ENCODE measurements at places on chromosomes 5 and 9.
A peak's percentile ranks its signal among the peaks of the same experiment; 100 is the strongest.

GRCh38 chr9:120187758-120188157, 392.2 kb downstream of the CDK5RAP2 start:
- DNase-seq, result no peak

DNA sequence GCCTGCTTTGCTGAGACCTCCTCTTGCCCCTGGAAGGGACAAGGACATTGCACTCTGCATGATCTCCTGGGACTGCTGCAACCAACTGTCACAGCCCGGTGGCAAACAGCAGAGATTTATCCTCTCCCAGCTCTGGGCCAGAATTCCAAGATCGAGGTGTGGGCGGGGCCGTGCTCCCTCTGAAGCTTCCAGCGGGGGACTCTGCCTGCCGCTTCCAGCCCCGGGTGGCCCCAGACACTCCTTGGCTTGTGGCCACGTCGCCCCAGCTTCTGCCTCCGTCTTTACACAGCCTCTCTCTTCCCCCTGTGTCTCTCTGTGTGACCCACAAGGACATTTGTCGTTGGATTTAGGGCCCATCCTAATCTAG, 67.1 kb downstream of the COL5A1 start:
- DNase-seq, result no peak

DNA sequence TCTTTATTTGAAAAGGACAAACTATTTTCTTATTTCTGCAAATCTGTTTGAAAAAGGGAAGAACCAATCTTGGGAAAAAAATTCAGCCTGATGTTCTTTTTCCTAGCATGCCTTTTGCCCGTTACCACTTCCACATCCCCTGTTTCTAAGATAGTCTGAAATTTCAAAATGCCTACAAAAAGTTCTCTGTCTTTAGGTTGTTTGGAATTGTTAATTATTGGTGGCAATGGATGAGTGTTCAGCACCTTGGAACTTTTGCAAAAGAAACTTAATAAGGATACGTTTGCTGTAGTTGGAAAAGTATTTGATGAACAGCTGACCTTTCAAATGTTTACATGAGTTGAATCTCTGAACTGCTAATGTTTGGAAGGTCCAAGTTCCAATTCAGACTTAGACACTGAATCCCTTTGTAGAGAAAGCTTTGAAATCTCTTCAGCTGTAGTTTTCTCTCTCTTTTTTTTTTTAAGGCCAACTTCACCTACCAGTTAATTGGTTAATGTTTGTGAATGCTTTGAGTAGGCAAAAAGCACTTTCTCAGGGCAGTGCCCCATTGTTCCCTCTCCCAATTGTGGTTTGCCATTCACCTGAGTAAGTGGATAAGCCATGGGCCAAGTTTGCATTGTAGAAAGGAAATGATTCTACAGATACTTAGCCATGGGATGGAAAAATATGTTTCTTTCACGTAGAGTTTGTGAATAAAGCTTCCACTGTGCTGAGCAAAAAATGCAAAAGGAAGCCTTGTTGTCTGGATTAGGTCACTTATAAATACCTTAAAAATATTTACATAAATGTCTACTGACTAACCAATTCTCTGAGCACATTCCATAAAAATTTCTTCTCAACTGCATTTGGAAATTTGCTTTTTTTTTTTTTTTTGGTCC, 156.4 kb upstream of the ELL2 start:
- no peak for DNase-seq

DNA sequence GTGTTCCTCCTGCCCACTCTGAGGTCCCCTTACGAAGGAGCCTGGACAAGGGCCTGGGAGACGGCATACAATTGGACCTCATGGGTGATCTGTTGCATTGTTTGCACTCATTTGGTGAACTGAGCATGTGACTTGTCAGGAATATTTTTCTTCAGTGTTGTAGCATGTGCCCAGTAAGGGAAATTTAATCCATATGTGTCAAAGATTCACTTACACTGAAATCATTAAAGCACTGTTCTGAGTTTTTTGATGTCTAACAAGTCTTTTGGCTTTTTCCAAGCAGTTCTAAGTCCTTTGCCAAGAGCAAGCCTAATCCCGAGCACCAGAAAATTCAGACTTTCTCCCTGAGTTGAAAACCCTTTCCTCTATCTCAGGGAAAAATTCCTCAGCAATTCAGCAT, 61.6 kb upstream of the RPS23 start:
- DNase-seq, result no peak

DNA sequence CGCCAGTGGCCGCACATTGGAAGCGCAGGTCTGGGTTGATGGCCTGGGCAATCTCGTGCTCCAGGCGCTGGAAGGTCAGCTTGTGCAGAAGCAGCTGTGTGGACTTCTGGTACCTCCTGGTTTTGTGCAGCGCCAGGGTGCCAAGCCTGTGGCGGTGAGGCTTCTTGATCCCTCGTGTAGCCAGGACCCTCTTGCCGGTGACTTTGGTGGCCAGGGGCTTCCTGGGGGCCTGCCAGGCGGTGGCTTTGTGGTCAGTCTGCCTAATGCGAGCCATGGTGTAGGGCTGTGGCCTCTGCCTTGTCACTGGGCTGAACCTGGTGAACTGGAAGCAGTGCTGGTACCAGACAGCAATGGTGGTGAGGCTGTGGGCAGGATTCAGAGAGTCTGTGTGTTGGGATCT, 6.2 kb upstream of the TAF11L13 start:
- no peak for DNase-seq

DNA sequence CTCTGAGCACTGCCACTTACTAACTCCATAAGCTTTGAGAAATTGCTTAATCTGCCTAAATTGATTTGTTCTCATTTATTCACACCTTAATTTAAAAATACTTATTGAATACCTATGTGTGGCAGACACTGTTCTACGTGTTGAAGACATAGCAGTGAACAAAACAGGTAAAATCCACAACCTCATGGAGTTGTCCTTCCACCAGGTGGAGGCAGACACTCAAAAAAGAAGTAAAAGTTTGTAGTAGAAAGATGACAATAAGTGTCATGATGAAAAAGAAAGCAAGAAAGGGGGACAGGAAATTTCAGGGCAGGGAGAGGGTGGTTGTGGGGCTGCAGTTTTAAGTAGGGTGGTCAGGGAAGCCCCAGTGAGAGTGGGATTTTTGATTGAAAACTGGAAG, 94.9 kb downstream of the SREK1 start:
- DNase-seq, result no peak

DNA sequence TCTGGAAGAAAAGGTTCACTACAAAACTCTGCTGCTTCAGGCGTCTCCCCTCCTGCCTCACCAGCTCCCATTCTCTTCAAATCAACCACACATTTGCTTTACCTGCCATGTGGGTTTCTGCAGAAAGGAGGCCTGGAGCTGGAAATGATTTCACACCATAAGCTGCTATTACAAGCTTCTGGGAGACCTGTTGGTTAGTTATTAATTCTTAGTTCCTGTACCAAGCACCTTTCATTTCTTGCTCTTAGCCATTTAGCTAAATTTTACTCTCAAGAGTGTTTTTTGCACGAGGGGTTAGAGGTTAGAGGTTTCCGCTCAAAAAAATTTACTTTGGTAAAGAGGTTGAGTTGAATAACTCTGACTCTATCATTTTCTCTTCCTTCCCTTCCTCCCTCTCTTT, 70.3 kb downstream of the MAP1B start:
- no peak for DNase-seq

DNA sequence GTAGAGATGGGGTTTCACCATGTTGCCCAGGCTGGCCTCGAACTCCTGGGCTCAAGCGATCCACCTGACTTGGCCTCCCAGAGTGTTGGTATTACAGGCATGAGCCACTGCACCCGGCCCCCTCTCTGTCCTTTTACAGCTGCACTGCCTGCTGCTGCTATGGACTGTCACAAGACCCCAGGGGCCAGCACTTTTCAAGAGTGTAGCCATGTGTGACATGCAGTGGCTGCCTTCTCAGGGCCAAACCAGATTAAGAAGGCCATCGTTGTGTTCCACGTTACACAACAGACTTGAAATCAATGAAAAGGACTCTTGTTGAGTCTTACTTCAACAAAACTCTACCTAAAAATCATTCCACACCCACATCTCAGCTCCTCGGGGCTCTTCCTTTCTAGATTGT, 78.9 kb upstream of the ICE1 start:
- DNase-seq, result no peak

DNA sequence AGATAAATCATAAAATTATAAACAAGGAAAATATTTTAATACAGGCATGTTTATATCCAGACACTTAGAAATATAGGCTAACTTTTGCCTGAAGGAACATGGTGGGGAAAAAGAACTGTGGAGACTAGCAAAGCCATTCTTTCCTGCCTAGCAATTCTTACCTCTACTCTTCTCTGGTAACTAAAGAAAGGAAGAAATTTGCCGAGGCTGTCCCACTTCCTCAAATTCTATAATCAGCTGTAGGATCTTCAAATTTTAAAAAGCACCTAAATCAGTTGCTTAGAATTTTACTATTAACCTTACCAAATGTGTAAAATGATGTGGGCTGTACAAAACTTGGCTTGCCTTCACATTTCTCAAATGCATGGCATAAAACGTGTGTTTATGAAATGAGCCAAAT, 249.1 kb upstream of the SMARCA2 start:
- DNase-seq, result no peak

DNA sequence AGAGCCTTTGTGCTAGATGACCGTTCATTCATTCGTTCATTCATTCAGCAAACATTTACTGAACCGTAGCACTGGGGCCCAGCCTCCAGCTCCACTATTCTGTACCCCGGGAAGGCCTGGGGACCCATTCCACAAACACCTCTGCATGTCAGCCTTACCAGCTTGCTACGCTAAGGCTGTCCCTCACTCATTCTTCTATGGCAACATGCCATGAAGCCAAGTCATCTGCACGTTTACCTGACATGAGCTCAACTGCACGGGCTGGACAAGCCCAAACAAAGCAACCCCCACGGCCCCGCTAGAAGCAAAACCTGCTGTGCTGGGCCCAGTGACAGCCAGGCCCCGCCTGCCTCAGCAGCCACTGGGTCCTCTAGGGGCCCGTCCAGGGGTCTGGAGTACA, 6.0 kb downstream of the CEL start:
- peak; percentile 23 for DNase-seq

DNA sequence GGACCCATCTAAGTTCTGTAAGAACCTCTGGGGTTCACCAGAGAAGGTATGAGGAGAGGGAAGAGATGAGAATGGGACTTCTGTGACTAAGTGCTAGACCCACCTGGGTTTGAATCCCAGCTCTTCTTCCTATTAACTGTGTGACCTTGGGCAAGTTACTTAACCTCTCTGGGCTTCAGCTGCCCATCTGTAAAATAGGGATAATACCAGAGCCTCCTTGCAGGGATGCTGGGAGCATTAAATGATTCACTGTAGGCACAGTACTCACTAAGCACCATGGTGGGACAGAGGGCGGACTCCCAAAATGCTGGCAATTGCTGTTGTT, 53.6 kb downstream of the WHRN start:
- no peak for DNase-seq

DNA sequence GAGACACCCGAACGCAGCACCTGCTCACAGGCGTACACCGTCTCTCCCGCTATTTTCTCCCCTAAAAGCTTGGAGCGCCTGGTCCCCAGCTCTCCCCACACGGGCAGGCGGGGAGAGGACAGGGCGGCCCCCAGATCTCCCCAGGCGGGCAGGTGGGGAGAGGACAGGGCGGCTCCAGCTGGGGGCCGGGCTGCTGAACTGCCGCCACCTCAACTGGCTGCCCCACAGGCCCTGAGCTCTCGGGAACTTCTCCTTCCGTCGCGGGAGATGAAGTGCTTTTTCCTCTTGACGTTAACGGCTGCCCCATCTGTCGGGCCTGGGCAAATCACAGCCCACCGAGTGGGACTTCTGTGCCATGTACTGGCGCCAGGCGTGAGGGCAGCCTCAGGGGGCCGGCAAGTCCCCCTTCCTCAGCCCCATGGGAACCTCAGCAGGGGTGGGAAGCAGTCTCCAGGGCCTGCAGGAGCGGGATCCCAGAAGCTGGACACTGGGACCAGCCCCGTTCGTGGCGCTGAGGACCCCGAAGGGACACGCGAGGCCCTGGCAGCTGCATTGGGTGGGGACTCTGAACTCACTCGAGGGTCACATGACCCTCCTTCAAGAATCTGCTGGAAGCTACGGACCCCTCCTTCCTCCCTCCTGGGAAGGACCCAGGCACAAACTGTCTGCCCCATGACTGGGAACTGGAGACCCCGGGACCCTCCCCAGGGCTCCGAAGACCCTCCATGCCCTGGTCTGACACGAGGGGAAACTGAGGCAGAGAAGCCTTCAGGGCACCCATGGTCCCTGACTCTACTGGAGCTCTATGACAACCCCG, 5.7 kb upstream of the EGFL7 start:
- peak; percentile 47 for DNase-seq

DNA sequence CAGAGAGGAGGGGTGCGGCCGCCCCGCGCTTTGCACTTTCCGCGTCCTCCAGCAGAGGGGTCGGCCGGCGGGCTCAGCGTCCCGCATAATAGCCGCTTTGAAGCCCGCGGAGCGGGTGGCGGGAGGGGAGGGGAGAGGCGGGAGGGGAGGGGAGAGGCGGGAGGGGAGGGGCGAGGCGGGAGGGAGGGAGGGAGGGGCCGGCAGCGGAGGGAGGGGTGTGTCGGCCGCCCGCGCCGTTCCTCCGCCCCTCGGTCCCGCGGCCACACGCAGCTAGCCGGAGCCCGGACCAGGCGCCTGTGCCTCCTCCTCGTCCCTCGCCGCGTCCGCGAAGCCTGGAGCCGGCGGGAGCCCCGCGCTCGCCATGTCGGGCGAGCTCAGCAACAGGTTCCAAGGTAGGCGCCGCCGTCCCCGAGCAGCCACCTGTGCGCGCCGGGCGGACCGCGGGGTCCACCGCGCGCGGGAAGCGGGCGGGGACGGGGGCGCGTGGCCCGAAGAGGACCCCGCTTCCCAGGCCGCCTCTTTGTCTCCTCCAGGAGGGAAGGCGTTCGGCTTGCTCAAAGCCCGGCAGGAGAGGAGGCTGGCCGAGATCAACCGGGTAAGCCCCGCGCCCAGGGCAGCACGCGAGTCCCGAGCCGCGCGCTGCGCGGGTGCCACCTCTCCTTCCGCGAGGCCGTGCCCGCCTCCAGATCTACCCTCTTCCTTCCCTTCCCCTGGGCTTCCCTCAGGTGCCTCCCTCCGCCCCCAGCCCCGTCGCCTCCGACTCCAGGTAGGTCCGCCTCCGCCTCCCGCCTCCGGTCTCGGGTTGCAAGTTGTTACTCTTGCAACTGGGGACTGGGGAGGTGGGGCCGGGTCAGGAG, at the start of gene AIF1L:
TSS of gene AIF1L (plus strand) at position 263 of the 857 bp plus-strand sequence. CDS start at position 362, 99 bp downstream.
- no peak for DNase-seq

GRCh38 chr9:98850851-98851729, 43.6 kb downstream of the GALNT12 start:
- DNase-seq, result no peak

DNA sequence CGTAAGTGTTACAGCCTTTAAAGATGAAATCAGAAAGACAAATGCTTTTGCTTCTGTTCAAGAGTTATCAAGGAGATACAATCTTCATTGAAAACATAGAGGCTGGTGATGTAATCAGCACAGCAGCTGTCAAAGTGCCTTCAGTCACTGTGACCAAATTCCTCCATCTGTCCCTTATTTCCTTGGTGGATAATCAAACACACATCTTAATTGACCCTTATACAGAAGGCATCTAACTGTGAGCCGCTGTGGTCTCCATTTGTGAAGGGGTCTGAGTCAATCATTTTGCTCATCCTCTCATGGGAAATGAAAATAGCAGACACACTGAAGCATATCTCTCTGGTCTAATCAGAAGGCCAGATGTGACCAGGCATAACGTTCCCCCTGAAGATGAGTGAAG, 130.1 kb upstream of the TLR4 start:
- DNase-seq, result no peak
